ENCODE measurements at places on chromosomes 11 and 22.

- DNase-seq = no peak
These were observed 138.9 kb upstream of the MTNR1B start for GRCh38 chr11:92830377-92831155.

DNA sequence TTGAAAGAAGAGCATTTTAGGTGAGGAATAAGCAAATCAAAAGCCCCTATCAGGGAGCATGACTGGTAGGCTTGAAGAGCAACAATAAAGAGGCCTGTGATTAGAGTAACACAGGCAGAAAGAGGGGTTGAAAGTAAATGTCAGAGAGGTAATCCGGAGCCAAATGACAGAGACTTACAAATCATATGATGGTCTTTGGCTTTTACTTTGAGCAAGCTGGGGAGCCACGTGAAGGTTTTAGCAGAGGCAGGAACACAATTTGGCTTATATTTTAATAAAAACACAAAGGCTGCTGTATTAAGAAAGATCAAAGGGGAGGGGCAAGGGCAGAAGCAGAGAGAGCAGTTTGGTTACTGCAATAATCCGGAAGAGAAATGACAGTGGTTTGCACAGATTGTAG lies 12.8 kb upstream of the NARS2 start:
- no peak for DNase-seq

GRCh38 chr11:116862185-116862584 lies 24.8 kb upstream of the APOA1 start:
- DNase-seq = no peak

DNA sequence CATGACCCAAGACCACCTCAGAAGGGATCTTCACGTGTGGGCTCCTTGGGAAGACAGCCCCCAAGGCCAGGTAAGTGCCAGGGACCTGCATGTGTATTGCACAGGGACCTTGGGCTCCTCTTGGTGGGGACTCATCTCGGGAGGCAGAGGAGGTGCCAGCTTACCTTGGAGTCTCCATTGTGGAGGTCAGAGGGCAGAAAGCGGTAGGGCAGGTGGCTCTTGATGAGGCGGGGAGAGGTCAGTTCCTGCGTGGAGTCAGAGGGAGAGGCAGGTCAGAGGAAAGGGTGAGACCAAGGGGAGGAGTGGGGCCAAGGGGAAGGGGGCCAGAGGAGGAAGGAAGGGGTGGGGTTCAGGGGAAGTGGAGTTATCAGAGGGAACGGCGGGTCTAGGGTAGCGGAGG lies 22.5 kb downstream of the SULT4A1 start:
- DNase-seq = no peak

GRCh38 chr22:27163162-27164137 lies 506.1 kb downstream of the MIAT start:
- no peak for DNase-seq

- DNase-seq = no peak
These were observed 532.3 kb downstream of the BRD1 start for GRCh38 chr22:49295465-49295743.

Measured in mesendoderm (in vitro differentiated cells).